ENCODE measurements at places on chromosomes 6 and 20.
A peak's percentile ranks its signal among the peaks of the same experiment; 100 is the strongest.

DNA sequence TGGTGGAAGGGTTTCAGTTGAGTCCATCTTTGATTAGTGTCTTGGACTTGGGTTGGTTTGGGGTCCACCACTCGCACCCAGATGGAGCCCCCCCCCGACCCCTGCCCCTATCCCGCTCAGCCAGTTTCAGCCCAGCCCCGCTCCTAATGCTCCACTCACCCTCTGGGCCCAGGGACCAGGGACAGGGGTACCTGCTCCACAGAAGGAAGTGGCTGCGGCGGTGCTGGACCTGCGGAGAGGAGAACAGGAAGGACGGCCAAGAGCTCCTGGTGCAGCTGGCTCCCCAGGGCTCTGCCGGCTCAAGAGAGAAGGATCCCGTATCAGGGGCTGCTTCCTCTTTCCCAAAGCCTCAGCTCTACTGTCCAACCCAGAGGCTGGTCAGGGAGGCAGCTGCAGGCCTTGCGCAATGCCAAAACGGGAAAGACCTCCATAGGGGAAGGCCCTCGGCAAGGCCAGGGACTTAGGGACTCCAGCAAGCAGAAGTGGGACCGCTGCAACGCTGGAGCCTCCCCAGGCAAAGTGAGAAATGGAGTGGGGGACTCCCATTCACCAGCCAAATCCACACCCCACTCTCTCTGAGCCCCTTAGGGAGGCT lies at the start of gene SIGLEC1:
TSS of gene SIGLEC1 (minus strand) at position 322 of the 595 bp plus-strand sequence. CDS start 5,472 bp downstream, outside the sequence.
- DNase-seq: no peak

GRCh38 chr6:137443901-137444300 lies 50.3 kb downstream of the OLIG3 start:
- no peak for DNase-seq

DNA sequence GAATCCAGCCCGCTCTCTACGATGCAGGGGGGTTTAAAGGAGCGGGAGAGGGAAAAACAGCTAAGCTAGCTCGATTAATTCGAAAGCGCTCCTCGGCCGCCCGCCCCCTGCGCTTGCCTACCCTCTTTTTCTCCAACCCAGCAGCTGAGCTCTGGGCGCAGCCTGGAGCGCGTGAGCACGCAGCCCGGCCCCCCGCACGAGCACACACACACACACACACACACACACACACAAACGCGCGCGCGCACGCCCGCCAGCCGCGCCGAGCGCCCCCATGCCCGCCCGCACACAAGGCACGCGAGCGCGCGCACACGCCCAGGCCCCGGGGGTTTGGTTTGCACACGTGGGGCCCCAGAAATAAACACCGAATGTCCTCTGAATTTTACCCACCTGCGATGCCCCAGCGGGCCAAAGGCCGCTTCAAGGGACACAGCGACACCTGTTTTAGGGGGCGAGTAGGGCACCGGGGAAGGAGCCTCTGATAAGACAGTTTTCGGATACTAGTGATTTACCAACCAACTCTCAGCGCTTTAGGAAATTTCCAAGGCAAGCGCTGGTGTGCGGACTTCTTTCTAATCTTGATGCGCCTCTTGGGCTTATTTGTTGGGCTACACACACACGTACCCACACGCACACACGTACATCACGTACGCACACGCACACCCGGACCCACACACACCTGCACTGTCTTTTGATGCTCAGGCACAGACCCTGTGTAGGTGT lies 802 bp upstream of the NRN1 start:
- DNase-seq: peak; percentile 41

DNA sequence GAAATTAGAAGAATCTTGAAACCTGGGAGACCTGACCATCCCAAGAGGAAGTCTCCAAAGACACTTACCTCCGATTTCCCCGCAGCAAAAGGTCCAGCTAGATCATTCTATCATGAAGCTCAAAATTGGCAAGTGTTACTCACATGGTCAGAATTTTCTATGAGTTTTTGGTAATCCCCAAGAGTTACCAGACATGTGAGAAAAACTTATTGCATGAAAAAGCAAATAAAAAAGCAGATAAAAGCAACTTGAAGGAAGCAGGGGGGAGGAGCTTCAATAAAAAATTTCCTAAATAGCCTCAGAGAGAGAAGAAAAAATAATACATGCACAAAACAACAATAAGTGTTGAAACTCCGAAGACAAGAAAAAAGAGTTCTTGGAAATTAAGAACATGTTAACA lies 27.3 kb downstream of the VNN1 start:
- DNase-seq: no peak

- no peak for DNase-seq
Measured at GRCh38 chr20:24303393-24304170, 165.8 kb upstream of the SYNDIG1 start.

GRCh38 chr20:25222461-25223178 lies 25.3 kb upstream of the PYGB start:
- no peak for DNase-seq

DNA sequence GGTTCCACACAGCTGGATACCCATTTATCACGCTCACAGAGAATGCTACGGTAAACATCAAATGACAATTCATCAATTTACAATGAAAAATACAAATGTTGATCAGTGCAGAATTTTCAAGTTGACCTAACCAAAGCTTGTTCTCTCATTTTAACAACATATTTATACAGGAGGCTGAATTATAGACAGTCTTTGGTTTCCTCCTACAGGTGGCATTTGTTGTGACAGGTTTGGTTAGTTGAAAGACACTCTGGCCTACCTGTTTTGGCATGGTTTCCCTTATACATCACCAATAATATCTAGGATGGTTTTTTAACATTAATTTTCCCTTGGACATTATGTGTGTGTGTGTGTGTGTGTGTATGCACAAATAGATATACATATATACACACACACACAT lies 642.5 kb upstream of the MMS22L start:
- DNase-seq: no peak

DNA sequence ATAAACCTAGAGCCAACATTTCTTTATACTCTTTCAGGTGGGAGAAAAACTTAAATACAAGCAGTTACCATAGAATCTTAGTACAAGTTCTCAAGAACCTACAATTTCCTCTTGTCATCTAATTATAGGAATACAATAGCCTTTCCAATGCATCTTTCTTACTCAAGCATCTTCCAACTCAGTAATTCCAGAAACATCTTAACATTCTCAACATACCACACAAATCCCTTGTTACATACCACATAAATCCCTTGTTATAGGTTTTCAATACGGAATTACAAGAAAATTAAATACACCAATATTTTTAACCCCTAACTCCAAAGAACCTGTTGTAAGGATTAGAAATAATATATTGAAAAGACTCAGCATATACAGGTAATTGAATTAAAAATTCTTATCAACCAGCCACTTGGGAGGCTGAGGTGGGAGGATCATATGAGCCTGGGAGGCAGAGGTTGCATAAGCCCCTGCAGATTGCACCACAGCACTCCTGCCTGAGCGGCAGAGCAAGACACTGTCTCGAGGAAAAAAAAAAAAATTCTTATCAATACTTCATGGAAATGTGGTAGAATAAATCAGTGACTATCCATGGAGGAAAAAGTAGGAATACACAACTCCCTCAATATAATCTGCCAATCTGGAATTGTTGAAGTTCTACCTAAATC lies 127.5 kb upstream of the CCDC28A start:
- no peak for DNase-seq

DNA sequence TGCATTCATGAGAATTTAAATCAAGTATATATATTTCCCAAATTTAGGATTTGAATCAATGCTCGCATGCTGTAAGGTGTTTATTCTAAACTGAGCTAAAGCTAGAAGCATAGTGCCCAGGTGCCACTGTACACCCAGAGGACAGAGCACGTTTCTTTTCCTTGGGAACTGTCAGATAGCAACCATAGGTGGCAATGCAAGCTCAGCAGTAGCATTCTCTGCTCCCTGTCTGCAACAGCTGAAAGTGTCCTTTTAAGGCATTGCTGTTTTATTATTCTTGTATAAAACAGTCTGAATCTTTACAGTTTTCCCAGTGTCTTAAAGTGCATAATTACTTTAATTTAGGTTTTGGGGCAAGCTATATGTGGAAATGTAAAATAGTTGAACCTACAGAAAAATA lies 443.4 kb upstream of the MMS22L start:
- no peak for DNase-seq

- no peak for DNase-seq
Measured at GRCh38 chr20:38193586-38194105, 28.6 kb upstream of the TGM2 start.

DNA sequence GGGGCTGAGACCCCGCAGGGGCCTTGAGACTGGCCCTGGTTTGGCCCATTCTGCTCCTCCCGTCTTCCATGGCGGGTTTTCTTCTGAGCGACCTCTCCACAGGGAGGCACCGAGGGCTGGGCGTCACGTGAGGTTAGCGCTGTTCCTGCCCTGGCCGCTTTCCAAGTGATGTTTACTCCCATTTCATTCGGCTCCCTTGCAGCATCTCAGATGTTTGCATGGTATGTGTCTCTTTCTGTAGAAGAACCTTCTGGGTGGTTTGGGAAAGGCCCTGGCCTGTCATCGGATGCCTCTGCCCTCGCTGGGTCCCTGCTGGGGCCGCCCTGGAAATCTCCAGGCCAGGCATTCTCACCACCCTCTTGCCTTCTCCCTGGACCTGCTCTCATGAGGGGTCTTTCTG lies 17.3 kb downstream of the RAMACL start:
- DNase-seq: no peak

DNA sequence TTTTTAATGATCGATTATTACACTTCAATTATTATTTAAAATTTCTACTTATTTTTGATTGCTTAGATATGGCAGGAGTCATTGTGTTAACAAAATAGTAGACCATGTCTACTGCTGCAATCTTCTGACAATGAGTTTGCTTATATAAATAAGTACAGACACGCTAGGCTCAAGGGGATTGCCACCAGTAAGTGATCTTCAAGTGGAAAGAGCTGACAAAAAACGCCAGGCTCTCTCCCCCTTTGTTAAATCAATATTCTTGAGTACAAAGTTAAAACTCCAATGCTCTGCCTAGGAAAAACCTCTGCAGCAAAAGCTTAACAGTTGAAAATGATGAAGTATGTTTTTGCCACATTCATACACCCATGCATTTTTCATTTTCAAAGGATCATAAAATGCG lies 738.1 kb downstream of the HDGFL1 start:
- DNase-seq: peak; percentile 15

- DNase-seq: no peak
Measured at GRCh38 chr6:117266257-117267053, 1.1 kb downstream of the VGLL2 start.

- DNase-seq: no peak
Measured at GRCh38 chr6:146594495-146594894, 4.3 kb upstream of the ADGB start.

GRCh38 chr6:150176659-150177058 lies 33.8 kb downstream of the PPP1R14C start:
- DNase-seq: no peak
